ENCODE measurements at places on chromosomes 12 and 14.

DNA sequence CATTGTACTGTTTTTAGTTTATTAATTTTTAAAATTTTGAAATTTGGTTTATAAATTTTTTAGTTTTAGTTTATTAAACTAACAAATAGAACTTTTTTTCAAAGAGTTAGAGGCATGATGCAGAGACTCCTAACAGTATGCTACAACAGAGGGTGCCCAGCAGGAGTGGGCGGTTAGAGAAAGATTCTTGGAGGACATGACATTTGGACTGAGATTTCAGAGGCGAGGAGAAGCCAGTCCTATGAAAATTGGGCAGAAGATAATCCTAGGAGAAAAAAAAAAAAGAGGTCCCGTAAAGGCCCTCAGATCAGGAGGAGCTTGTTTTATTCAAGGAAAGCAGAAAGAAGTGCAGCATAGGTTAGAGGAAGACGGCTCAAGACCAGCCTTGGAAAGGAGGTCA lies 21.7 kb downstream of the KCNK10 start:
- no peak for DNase-seq

DNA sequence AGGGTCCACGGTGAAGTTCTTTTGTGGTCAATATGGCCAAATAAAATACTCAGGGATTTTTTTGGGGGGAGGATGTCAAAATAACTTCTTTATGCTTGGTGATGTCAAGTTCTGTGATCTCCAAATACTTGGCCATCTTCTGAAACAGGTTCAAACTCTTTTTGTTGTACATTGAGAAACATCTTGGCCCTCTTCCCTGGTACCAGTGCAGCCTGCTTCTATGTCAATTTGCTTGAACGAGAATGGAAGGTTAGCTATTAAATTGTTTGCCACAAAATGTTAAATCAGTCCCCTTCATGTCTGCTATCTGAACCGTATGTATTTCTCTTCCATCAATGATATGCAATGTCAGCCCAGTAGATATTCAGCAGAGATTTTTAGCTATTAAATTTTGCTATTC lies 6.1 kb upstream of the CRADD start:
- DNase-seq, result no peak

- no peak for DNase-seq
Observed at GRCh38 chr12:84644908-84645307, 267.7 kb downstream of the SLC6A15 start.

- no peak for DNase-seq
Observed at GRCh38 chr12:42996869-42997431, 407.4 kb upstream of the PRICKLE1 start.

DNA sequence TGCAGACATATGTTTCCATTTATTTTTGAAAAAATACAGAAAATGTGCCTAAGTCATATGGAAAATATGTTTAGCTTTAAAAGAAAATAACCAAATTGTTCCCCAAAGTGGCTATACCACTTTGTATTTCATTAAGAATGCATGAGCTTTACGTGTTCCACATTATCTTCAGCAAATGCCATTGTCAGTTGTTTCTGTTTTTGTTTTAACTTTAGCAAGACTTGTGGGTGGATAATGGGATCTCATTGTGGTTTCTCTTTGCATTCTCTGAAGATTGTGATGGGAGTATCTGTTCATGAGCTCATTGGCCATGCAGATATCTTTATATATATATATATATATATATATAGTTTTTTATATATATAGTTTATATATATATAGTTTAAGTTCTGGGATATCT lies 181.5 kb downstream of the CCER1 start:
- no peak for DNase-seq

DNA sequence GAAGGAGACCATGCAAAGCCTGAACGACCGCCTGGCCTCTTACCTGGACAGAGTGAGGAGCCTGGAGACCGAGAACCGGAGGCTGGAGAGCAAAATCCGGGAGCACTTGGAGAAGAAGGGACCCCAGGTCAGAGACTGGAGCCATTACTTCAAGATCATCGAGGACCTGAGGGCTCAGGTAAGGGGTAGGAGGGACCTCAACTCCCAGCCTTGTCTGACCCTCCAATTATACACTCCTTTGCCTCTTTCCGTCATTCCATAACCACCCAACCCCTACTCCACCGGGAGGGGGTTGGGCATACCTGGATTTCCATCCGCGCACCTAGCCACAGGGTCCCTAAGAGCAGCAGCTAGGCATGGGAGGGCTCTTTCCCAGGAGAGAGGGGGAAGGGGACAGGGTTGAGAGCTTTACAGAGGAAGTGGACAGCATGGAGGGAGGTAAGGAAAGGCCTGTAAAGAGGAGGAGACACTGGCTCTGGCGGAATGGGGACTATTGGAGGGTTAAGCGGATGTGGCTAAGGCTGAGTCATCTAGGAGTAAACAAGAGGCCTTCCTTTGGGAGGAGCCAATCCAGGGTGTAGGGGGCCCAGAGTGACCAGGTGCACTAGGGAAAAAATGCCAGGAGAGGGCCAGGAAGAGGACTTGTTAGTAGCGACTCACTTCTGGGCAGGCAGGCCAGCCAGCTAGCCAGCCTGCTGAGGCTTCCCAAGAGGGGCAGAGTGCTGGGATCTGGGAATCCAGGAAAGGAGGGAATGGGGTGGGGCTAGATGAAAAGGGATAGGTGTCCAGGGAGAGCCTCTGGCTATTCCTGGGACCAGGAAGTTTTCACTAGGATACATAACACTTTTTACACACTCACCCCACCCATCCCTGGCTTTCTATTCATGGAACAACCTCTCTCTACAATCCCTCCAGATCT lies 754 bp downstream of the KRT18 start:
- DNase-seq, result peak; percentile 59

DNA sequence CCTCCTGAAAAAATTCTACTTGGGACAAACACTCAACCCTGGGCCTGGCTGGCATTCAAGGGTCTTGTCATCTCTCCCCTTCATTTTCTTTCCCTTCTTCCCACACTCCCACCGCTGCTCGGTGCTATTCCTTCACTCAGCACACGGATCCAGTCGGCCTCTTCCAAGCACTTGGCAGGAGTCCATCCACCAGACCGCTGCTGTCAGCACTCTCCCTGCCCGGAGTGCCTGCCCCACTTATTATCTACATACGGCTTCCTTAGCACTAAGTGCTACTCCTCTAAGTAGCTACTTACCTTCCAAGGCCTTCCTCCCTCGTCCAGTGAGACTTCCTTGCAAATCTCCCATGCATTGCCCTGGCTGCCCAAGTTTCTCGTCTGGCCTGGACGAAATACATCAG lies 29.8 kb downstream of the CALM1 start:
- peak; percentile 43 for DNase-seq

GRCh38 chr12:16323010-16323409 lies 24.4 kb upstream of the MGST1 start:
- DNase-seq, result no peak

DNA sequence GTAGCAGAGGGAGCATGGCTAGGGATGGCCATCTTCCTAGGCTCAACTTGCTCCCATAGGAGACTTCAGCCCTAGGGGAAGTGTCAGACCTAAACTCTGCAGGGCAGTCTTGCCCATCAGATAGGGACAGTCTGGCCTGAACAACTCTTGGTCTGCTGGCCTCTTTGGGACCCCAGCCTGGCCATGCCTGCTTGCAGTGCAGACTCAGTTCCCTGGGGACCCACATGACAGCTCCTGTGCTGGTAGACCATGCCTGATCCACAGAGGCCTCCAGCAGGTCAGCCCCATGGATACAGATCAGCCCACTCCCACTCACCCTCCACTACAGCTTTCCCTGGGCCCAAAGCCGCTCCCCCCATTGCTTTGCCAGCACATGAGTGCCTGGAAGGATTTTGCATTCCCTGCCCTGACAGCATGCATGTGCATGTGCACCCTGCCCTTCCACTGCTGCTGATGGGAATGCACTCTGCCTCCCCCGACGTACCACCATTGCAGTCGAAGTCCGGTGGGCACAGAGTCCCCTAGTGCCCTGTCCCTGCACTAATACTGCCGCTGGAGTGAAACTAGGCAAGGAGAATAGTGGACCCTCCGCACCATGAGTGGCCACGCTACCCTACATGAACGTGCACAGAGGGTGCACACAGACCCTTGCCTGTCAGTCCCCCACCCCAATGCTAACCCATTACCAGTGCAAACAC lies 841.4 kb downstream of the FSCB start:
- no peak for DNase-seq

GRCh38 chr12:18752280-18752920 lies 14.5 kb downstream of the CAPZA3 start:
- no peak for DNase-seq

DNA sequence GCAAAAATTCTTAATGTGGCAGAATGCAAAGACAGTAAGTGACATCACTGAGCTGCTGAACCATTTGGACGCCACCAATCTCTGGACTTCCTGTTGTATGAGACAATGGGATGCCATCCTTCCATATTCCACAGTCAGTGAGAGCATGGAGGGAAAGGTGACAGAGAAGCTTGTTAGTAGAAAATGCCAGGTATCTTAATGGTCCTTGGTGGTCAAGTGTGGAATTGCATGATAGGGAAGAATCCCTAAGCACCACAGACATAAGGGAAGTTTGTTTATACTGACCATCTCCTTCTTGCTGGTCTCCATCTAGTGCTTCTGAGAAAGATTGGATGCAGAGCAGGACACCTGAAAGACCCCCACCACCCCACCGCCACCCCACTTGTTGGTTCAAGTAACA lies 1410.0 kb upstream of the TMEM132C start:
- DNase-seq, result no peak

GRCh38 chr14:64654246-64654900 lies 49.9 kb upstream of the PLEKHG3 start:
- no peak for DNase-seq

GRCh38 chr14:77612011-77612620 lies 4.3 kb downstream of the SPTLC2 start:
- no peak for DNase-seq
